ENCODE measurements at places on chromosomes 2 and 18. TPM values are rescaled to one million over a fixed set of nuclear protein-coding genes. Genes with fewer than 3 reads are reported as not detected.

DNA sequence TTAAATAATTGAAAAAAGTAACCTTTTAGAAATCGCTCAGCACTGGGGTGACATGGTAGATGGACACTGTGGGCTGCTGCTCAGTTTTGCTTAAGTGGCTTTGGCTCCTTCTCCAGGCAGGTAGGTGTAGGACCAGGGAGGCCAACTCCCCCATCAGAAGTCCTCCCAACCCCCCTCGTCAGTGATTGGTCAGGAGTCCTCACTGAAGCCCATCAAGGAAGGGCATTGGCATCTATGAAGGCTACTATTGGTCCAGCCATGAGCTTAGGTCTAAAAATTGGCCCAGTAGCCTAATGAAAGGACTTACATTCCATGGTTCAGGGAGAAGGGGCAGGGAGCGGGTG is 34.7 kb downstream of the ST3GAL5 start:
- DNase-seq, result no peak

The TEKT4 gene
- not detected for total RNA-seq

- no peak for DNase-seq
Observed at GRCh38 chr2:169512525-169512924, 3.0 kb downstream of the KLHL41 start.

GRCh38 chr18:60676815-60677214 is 304.2 kb upstream of the MC4R start:
- no peak for DNase-seq

The G6PC2 gene
- not detected for total RNA-seq

- DNase-seq, result peak; percentile 99
Observed at GRCh38 chr2:237085248-237086221, at the start of gene COPS8. Gene COPS8, plus strand, starts transcription at chr2:237085889. Its CDS starts 76 bp downstream, at chr2:237085965.

- no peak for DNase-seq
Observed at GRCh38 chr2:54936766-54937165, 113.5 kb downstream of the RTN4 start.

The CLEC4F gene
- 0.12 TPM for total RNA-seq

DNA sequence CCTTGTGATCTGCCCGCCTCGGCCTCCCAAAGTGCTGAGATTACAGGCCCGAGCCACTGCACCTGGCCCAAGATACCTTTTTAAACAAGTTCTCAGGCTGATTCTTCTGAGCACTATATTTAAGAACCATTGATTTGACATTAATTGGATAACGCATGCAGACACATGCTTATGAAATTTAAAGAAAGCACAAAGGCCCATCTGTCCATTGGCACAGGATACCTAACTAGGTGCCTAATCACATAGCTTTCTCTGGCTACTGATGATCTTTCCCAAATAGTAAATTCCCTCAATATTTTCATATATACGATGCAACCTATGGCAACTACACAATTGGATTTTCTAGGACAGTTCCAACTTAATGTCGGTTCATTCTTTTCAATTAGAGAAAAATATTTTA is 62.5 kb upstream of the STAM2 start:
- no peak for DNase-seq

Measured in right cardiac atrium (tissue), 5 donors.